ENCODE measurements at places on chromosomes 4 and X. TPM values are rescaled to one million over a fixed set of nuclear protein-coding genes. Genes with fewer than 3 reads are reported as not detected.

SOWAHB gene
- not detected for total RNA-seq

EGFL6 gene
- total RNA-seq: not detected

TMPRSS11B gene
- not detected for total RNA-seq

S100G gene
- total RNA-seq: not detected

OPRPN gene
- total RNA-seq: not detected

CLDN2 gene
- total RNA-seq: not detected

SYTL5 gene
- 0.10 TPM for total RNA-seq

RAB41 gene
- not detected for total RNA-seq

UGT2B17 gene
- total RNA-seq: not detected

GUCY1A1 gene
- total RNA-seq: 10.2 TPM

All from vein endothelial cell (primary cell).